ENCODE measurements at places on chromosomes 11 and 22. TPM values are rescaled to one million over a fixed set of nuclear protein-coding genes. Genes with fewer than 3 reads are reported as not detected.

DNA sequence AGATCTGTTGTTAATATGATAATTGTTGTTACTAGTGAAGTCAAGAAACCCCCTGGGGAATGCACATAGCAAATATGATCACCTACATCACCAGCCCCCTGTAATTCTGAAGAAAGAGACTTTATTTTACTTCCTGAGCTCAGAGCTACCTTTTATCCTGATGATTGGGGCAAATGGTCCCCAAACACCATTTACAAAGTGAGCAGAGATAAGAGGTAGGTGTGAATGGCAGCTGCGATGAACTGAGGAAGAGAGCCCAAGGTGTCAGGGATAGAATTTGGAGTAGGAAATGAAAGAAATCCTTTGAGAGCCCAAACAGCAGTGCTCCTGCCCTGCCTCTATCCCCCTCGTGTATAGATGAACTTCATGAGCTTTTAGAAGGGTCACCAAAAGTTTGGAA is 69.1 kb downstream of the TENM4 start:
- no peak for DNase-seq

- DNase-seq, result peak; percentile 46
Observed at GRCh38 chr11:19187114-19187832, 14.5 kb downstream of the CSRP3 start.

- no peak for DNase-seq
Observed at GRCh38 chr11:726278-727220, 20.5 kb downstream of the EPS8L2 start.

DNA sequence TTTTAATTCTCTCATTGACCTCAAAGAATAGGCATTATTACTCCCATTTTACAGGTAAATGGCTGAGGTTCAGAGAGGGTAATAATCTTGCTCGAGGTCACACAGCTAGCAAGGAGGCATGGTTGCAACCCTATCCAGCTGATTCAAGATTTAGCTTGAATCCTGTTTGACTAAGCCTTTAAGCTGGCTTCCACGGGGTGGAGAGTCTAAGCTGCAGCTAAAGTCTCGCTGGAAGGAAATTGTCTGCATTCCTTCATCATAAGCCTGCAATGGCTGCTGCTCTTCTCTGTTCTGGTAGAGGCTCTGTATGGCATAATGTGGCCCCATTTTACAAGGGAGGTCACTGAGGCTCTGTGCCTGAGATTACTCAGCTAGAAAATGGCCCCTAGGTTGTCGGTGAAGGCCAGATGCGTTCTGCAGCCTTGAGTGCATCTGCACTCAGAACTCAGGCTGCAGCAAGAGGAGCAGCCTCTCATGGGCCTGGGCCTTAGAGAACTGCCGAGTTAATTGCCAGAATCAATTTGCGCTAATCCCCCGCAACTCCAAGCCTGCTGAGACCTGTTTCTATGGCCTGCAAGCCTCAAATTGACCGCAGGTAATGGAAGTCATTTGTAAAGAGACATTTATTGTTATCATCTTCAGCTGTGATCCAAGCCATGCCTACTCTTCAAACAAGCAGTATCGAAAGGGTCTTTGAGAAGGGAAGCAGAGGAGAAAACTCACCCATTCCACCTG is 44.1 kb upstream of the SEZ6L start:
- DNase-seq, result no peak

DNA sequence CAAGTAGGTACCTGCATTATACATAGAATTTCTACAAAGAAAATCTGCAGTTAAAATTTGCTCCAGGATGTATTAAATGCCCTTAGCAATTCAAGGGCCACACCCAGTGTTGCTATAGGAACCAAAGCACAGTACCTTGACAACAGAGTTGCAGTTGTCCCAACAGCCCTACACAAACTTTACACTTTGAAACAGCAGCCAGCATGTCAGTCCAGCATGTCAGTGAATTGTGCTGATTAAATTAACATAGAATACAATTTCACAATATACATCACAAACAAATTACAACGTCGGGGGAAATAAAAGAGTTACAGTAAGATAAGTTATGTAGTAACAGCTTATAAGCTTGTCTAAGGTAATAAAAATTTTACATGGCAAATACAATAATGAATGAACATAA is 389.2 kb downstream of the SOX6 start:
- no peak for DNase-seq

DNA sequence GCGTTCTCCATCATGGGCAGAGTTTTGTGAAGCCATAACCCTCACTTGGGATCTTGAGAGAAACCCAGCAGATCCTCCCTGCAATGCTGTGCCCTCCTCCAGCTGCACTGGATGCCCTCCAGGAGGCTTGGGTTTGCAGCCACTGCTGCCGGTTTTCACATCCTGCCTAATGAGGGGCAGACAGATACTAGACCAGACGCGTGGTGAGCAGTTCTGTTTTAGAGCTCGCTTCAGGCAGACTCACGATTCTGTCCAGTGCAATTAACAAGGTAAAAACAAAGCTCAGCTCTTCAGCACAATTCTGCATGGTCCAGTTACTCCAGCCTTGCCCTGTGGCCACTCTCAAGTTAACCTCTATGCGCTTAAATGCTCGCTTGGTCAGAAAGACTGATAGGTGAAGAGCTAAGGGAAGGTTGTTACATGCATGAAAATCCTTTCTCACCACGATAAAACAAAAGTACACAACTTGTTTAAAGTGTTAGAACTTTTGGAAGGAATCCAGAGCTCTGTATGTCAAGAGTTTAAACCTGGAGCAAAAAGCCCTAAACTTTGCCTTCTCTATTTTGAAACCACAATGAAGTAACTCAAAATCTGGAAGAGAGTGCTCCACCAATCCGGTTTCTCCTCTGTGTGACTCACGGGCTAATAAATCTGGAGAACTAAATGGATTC is 292.3 kb upstream of the FAT3 start:
- DNase-seq, result no peak

DNA sequence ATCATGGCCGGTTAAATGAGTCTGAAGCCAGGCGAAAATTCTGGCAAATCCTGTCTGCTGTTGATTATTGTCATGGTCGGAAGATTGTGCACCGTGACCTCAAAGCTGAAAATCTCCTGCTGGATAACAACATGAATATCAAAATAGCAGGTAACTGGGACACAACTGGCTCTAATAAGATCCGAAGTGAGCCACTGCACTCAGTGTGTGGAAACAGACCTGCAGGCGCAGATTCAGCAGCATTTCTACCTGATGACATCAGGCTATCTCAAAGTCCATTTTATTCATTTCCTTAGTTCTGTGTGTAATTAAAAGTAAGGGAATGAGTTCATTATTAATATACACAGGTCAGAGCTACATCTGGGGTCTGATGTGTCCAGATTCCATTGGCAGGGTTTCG is 78.2 kb downstream of the PPP2R1B start:
- no peak for DNase-seq

DNA sequence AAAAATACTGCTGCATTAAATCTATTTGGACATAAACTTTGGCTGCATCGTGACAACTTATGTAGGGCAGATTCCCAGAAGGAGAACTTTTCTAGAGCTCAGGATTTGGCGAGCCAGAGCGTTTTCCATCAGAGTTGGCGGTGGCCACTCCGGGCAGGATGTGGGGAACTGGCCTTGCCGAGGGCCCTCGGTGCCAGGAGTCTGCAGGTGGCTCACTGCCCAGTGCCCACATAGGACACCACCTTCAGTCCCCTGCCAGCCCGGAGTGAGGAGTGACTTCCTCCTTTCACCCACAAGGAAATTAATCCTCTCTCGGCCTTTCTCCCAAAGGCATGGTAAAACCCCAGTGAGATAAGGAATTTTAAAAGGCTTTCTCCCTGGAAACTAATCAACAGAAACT is 1.6 kb upstream of the LGALS2 start:
- DNase-seq, result no peak

- DNase-seq, result no peak
Observed at GRCh38 chr11:61892085-61892370, 683 bp upstream of the FADS3 start.

DNA sequence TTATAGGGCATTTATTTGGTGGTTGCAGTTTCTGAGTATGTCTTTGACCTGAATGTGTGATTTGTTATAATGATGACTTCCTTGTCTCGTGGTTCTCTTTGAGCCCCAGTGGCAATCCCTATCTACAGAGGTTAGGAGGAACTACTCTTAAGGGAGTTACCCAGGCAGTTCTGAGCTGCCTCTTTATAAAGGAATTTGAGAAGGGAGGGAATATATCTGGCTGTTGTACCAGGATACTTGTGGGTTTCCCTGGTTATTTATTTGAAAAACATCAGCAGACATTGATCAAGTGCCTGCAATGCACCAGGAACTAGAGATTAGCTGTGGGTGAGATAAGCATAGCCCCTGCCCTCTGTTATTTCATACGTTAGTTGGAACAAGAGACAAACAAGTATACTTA is 243.5 kb upstream of the ARHGAP20 start:
- DNase-seq, result no peak

- DNase-seq, result no peak
Observed at GRCh38 chr11:68408512-68408911, 52.0 kb upstream of the PPP6R3 start.

GRCh38 chr11:21541187-21541751 is 651.6 kb upstream of the ANO5 start:
- no peak for DNase-seq

GRCh38 chr11:76139314-76139713 is 67.0 kb downstream of the WNT11 start:
- DNase-seq, result no peak

- DNase-seq, result no peak
Observed at GRCh38 chr11:105100206-105100605, 39.4 kb downstream of the CARD18 start.

GRCh38 chr11:48000432-48000831 is 20.1 kb downstream of the PTPRJ start:
- DNase-seq, result no peak

GRCh38 chr22:49116486-49117120 is 711.1 kb downstream of the BRD1 start:
- no peak for DNase-seq

DNA sequence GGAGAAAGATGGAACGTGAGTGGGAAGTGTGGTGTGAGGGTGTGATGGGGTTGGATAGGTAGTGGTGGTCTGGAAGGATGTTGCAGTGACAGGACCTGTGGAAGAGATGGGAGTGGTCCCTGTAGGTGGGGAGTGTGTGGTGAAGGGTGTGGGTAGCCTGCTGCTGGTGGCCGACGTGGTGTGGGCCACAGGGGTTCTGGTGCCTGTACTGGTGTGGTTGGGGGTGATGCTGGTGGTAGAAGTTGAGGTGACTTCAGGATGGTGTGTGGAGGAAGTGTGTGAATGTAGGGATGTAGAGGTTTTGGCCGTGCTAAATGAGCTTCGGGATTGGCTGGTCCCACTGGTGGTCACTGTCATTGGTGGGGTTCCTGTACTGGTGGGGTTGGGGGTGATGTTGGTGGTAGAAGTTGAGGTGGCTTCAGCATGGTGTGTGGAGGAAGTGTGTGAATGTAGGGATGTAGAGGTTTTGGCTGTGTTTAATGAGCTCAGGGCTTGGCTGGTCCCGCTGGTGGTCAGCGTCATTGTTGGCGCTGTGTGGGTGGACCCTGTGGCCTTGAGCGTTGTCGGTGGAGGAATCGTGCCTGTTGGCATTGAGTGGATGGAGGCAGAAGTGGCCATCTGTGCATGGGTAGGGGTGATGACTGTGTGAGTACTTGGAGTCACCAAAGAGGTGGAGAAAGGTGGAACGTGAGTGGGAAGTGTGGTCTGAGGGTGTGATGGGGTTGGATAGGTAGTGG is 19.1 kb downstream of the MUC6 start:
- DNase-seq, result no peak

DNA sequence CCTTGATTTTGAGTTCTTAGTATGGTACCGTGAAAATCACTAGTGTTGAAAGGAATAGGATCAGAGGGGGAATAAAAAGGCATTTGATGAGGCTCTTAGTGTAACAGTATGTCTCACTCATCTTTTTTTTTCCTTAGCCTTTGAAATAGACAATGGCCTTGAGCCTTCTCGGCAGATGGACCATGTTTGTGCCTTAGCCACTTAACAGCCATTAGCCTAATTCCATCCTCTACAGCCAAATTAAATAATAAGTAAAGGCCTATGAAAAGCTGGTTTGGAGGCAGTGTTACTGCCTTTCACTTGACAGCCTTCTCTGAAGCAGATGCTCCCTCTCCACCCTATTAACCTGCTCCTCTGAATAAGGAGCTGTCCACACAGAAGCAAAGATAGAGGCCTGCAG is 580.7 kb downstream of the NTM start:
- no peak for DNase-seq

DNA sequence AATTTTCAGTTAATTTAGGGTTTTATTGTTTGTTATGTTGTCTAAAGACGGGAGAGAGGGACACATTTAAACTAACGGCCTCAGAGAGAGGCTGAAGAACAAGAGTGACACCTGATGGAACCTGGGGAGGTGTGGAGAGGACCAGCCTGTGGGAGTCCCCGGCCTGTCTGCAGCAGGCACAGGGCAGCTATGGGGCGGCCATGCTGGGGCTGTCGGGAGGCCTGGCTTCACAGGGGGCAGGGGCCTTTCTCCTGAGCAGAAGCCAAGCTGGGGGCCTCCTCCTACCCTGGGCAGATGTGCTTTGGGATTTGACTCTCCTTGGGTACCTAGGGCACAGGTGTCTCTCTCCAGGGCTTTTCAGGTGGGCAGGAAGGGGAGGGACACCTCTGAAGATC is 21.9 kb downstream of the RELT start:
- DNase-seq, result no peak

DNA sequence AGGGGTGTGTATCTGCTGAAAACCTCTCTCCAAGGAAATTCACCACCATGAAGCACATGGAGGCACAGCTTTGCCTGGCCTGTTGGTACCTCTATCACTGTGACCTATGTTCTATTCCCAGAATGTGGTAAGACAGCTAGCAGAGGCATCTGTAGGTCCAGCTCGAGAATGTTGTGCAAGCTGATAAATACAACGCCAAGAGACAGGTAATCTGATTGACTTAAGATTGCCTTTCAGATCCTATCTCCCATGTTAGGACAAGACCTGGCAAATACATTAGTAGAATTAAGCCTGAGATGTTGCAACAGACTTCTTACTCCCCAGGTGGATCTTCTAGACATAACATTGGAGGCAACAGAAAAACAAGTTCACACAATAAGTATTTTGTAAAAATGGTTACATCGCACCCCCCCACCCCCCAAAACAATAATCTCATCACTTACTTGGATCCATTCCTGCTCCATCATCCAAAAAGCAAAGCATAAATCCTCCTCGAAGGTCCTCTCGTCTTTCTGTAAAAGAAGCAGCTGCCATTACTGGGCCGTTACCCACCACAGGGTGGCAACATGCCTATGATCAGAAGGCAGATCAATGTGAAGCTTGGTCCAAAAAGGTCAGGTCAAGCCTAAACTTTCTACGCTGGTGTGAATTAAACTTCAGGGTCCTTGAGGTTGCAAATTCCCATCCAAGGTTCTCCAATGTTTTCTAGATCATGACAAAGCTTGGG is 18.5 kb downstream of the MORC2 start:
- no peak for DNase-seq

JOSD1 gene
- total RNA-seq, result 65.0 TPM

PTPN5 gene
- not detected for total RNA-seq

TMEM191C gene
- 0.69 TPM for total RNA-seq

PRPF19 gene
- total RNA-seq, result 97.3 TPM

H19 gene
- total RNA-seq, result 6,113 TPM

RBMXL2 gene
- not detected for total RNA-seq

FGF4 gene
- not detected for total RNA-seq

GPHA2 gene
- total RNA-seq, result not detected

FAM111B gene
- 38.9 TPM for total RNA-seq

OSBPL5 gene
- 24.0 TPM for total RNA-seq

PHF21B gene
- 0.98 TPM for total RNA-seq

SYT12 gene
- not detected for total RNA-seq

MS4A18 gene
- total RNA-seq, result not detected

All from LHCN-M2 (cell line).